Hematopoietic multipotent progenitor cell treated with erythropoietin and hydrocortisone succinate and interleukin-3 and kit ligand, for 15 days (in vitro differentiated cells): ENCODE measurements at places on chromosomes 11 and 22.

GRCh38 chr11:20501971-20502370 is 97.4 kb upstream of the SLC6A5 start:
- no peak for DNase-seq

- DNase-seq = peak; percentile 60
Observed at GRCh38 chr11:57426929-57427726, at the start of gene SLC43A3. Gene SLC43A3, minus strand, starts transcription at chr11:57427121. Its CDS starts 949 bp downstream, at chr11:57426172.

GRCh38 chr11:123590296-123590912 is 64.0 kb downstream of the SCN3B start:
- no peak for DNase-seq

DNA sequence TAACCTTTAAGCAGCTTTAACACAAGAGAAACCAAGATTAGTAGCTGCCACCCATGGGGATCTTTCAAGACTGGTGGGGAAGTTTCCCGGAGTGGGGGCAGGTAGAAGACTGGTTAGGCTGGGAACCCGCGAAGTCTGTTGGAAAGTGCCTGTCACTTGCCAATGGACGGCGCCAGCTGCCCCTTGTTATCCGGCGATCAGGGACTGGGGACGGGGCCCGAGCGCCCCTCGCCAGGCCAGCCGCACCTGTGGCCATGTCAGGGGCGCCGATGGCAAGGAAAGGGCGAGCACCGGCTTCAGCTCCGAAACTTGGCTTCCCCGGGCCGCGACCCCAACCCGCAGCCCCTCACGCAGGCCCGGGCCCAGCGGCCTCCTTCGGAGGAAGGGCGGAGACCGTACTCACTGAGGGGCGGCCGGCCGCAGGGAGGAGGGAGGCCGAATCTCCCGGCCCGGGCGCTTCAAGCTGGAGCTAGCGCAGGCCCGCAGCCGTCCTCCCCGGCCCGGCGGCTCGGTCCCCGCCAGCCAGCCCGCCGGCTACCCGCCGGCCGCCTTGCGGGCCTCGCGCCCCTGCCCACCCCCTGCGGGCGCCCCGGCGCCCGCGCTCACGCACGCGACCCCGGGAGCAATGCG is 539 bp downstream of the EIF4ENIF1 start:
- no peak for DNase-seq

DNA sequence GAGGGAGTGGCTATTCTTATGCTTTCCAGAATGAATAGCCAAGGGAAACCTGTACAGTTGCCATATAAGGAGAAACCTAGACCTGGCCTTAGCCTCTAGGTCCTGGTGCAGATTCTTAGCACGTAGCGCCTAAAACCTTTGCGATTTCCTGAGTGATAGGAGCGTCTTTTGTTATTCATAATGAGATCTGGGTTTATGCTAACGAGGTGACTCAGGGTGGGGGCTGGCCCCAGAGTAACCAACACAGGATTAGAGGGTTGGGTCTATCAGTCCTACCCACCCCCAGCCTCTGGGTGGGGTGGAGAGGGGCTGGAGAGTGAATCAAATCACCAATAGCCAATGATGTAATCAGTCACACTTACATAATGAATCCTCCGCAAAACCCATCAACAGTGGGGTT is 73.4 kb upstream of the PARVG start:
- DNase-seq = no peak

DNA sequence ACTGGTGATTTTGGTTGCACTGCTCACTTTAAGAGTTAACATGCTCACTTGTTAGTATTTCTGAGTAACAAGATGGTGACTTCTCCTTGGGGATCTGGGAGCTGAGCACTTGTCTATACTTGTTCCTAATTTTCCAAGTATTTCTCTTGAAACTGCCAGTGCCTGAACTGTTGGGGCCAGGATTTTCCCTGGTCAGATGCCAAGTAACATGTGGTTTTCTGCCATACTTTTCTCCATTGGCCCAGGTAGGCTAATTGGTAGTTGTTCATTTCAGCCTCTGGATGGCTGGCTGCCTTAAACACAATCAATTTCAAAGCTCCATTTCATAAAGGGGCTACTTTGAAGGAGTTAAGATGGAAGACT is 35.0 kb downstream of the RNF141 start:
- DNase-seq = no peak

DNA sequence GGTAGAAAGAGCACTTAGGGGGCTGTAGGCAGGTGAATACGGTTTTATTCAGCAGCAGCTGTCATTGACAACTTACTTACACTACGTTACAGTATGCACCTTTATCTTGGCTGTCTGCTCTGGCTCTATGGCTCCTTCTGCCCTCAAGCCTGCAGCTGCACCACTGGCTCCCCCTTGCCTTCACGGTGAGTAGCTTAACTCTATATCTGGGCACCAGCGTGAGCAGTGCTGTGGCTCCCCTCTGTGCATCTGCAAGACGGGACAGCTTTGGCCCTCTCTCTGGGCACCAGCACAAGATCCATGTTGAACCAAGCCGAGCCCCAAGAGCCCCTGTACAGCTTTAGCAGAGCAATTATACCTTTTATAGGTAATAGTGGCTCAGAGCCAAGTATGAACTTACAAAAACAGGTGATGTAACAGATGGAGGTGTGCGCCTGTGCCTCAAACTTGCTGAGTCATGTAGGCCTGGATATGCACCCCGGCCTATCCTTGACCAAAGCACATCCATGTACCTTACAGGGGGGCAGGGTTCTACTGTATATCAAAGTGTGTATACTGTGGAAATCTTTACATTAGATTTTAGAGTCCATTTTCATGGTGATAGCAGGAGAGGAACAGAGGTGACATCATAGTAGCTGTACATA is 96.9 kb upstream of the CTSC start:
- no peak for DNase-seq

- DNase-seq = no peak
Observed at GRCh38 chr22:41435560-41435959, 11.0 kb downstream of the TOB2 start.

GRCh38 chr11:113593698-113594308 is 112.3 kb downstream of the TMPRSS5 start:
- DNase-seq = no peak

DNA sequence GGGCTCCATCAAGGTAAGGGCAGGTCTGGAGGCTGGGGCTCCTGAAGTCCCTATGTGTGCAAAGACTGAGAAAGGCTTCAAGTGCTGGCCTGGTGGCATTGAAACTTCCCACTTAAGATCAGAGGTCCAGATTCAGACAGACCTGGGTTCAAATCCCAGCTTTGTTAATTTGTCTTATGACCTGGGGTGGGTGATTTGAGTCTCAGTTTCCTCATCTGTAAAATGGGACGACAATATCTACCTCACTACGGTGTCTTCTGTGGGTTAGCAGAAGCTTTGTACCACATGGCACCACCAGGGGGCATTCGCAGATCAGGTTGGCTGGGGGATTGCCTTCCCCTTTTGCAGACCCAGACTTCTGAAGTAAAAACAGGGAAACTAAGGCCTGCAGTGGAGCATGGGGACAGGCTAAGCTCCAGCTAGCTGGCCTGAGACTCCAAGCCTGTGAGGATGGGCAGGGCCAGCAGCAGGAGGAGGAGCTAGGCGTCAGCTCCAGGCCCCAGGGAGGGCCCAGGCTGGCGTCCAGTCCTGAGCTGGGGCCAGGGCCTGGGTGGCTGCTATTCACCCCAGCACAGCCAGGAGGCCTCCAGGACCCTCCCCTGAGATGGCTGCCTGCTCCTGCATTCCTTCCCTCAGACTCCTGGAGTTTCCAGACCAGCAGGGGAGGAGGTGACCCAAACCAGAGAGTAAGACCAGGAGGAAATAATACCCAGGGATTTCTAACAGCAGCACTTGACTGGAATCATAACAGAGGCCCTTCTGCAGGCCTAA is 1.5 kb downstream of the CASTOR1 start:
- peak; percentile 86 for DNase-seq

DNA sequence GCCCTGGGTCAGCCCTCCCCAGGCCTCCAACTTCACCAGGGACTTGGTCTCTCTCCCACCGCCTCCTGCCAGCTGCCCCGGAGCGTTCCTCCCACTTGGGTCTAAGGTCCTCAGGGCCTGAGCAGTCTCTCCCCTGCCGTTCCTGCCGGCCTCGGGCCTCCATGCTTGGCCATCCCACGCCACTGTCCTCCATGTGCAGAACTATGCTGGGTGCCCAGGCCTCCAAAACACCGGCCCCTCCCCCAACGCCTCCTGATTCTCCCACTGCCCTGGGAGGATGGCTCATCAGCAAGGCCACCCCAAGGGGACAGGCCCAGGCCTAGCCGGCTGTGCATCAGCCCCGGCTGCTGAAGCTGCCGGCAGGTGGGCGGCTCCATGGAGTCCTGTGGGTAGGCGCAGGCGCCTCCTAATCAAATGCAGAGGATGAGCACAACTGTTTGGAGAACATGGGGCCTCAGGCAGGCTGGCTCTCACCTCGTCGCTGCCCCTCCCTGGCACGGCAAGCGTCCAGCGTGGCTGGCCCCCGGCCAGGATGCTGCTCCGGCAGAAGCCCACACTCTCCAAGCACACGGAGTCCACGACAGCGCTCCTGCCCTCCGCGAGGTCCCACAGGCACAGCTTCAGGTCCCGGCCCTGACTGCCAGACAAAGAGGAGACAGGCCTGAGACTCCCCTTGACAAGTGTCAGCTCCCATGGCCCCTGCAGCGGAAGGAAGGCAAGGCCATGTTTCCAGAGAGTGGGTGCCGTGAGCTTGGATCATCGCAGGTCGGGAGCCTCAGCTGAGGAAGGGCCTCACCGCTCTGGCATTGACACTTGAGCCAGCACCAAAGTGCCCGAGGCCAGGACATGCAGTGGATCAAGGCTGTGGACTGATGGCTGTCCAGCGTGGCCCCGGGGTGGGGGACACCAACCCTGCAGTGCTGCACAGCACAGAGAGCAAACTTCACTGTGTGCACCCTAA is 42.6 kb downstream of the GNB1L start:
- DNase-seq = no peak

GRCh38 chr22:35308480-35309021 is 8.9 kb downstream of the TOM1 start:
- DNase-seq = no peak

DNA sequence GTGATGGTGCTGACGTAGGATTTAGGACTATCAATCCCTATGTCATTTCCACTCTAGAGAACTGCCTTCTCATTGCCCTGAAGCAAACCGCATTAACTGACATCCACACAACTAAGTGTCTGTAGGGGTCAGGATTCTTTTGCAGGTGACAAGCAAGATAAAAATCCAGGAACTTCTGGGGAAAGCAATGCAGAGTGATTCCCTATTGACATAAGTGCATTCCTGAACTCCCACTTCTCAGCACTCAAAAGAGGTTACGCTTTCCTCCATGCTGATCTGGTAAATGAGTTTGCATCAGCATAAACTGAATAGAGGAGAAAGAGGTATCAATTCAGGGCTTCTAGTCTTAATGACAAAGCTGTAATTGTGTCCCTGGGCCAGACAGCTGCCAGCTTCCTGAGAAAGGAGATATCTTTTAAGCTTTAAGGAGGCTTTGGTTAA is 224.6 kb upstream of the ISX start:
- DNase-seq = no peak

GRCh38 chr11:36469881-36470802 is 39.9 kb downstream of the TRAF6 start:
- no peak for DNase-seq

GRCh38 chr11:80096736-80097135 is 655.9 kb upstream of the TENM4 start:
- no peak for DNase-seq

GRCh38 chr11:8341996-8342395 is 78.3 kb upstream of the LMO1 start:
- DNase-seq = no peak

- DNase-seq = no peak
Observed at GRCh38 chr22:35477911-35478582, 62.6 kb upstream of the RASD2 start.

DNA sequence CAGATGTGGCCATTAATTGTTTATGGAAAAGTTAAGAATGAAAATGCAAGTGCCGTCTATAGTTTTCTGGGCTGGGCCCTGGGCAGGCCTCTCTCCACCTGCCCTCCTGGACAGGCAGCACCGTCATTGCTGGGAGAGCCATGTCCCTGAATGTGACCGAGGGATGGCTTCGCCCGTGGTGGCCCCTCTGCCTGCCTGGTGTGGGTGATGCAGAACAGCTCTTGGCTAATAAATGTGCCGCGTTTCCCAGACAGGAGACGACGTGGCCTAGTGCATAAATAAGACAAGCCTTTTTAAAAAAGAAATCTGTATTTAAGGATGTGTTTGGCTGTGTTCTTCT is 407.3 kb downstream of the TBC1D22A start:
- no peak for DNase-seq

- no peak for DNase-seq
Observed at GRCh38 chr11:75775056-75775455, 6.5 kb downstream of the DGAT2 start.

DNA sequence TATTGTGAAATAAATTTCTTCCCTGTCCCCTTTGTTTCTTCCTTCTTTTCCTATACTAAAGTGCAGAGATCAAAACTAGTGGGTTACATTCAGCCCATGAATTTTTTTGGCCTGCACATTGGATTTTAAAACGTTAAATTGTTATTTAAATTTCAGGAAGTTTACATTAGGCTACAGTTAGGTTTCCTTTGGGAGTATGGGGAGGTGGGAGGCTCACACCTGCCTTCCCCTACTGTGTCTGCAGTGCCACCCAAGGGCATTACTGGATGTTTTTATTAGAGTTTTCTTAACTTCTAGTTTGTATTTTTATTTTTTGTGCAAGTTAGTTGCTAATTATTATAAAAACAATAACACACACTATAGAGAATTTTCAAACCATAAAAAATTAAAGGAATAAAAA is 51.7 kb downstream of the CYB5R2 start:
- DNase-seq = no peak

GRCh38 chr11:11657218-11657955 is 35.6 kb upstream of the GALNT18 start:
- DNase-seq = no peak

DNA sequence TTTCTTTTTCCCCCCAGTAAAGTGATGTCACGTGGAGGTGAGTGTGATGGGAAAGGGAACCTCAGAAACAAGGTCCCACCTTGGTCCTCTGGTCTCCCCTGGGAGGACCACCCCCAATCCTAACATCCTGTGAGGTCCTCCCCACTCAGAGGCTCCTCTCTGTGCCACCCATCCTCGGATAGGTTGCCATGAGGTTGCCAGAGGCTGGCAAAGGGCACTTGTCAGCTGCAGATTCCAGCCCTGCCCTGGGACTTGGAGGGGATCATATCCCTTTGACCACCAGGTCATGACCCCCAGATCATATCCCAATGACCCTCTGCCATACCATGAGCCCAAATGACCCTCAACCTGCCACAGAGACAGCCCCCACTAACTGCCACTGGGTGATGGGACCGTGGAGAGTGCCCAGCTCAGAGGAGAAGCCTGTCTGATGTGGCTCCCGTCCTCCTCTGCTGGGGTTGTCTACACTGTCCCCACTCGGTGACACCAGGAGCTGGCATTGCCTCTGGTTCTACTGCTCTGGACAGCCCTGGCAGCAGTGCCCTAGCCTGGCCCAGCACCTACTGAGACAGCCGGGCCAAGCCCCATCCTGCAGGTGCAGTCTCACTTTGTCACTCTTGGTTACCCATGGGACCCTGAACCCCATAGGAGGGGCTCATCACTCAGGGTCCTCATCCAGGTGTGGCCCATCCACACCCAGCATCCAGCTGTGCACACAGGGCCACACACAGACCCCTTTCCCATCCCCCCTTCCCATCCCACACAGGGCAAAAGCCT is 90.2 kb upstream of the KCNQ1OT1 start:
- no peak for DNase-seq

GRCh38 chr11:32050264-32050663 is 40.6 kb upstream of the RCN1 start:
- no peak for DNase-seq
